ENCODE measurements at places on chromosomes 16 and 17.
A peak's percentile ranks its signal among the peaks of the same experiment; 100 is the strongest.

GRCh38 chr16:56988948-56989945 lies at the start of gene NLRC5:
Gene NLRC5, plus strand, starts transcription at chr16:56989557. Its CDS starts 31,156 bp downstream, at chr16:57020713.
- peak; percentile 89 for DNase-seq

- DNase-seq = no peak
These were observed 89.8 kb downstream of the CYB561 start for GRCh38 chr17:63356337-63356757.

GRCh38 chr16:66115373-66115772 lies 251.1 kb upstream of the CDH5 start:
- no peak for DNase-seq

- DNase-seq = no peak
These were observed 66.3 kb upstream of the CDH8 start for GRCh38 chr16:62102588-62102987.

DNA sequence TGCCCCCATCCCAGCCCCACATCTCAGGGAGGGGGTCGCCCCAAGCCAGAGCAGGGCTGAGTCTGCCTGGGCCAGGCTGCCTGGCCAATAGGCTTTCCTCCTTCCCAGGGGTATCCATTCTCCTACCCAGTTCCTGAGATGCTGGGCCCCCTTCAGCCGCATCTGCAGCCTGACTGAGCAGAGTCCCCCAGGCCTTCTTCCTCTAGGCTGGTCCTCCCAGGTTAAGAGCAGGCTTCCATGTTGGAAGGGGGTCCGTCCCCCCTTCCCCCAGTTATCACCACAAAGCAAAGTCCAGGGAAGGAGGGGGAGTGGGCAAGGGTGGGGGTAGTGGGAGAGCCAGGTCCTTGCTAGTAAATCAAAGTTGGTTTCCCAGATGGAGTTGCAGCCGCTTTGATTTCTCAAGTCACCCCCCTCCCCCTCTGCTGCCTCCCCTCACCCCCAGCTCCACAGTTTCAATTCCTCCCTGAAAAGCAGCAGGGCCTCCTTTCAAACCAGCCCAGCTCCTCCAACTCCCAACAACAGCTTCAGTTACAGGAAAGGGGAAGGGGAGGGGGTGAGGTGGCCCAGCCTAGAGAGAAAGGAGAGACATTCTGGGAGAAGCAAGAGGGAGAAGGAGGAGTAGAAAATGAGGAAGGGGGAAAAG lies 9.5 kb upstream of the FZD2 start:
- DNase-seq = no peak

DNA sequence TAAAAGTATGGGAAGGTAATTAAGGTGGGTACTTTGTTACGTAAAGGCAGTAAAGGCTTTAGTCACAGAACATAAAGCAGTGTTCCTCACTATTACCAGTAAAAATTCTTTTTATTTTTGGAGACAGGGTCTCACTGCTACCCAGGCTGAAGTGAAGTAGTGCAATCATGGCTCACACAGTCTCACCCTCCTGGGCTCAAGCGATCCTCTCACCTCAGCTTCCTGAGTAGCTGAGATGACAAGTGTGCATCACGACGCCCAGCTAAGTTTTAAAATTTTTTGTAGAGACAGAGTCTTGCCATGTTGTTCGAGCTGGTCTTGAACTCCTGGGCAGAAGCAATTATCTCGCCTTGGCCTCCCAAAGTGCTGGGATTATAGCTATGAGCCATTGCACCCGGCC lies 80.5 kb downstream of the CREBBP start:
- no peak for DNase-seq

DNA sequence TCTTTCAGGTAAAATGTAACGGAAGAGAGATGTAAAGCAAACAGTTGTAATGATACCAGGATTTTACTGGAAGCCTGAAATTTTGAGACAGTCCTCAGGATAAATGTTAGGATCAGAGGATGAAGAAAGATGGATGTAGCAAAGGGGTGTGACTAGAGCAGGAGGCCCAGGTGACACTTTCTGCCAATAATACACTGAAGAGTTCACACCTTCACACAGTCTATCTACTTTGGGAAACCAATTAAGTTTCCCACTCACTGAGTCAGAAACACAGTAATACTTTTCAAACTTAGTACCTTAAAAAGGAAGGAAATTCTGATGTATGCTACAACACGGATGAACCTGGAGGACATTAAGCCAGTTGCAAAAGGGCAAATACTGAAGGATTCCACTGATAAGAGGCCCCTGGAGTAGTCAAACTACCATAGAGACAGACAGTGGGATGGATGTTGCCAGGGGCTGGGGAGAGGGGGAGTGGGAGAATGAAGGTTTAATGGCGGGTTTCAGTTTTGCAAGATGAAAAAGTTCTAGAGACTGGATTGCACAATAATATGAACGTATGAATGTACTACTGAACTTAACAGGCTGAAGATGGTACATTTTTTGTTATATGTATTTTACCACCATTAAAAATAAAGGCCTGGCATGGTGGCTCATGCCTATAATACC lies 62.3 kb downstream of the CYTH1 start:
- no peak for DNase-seq

DNA sequence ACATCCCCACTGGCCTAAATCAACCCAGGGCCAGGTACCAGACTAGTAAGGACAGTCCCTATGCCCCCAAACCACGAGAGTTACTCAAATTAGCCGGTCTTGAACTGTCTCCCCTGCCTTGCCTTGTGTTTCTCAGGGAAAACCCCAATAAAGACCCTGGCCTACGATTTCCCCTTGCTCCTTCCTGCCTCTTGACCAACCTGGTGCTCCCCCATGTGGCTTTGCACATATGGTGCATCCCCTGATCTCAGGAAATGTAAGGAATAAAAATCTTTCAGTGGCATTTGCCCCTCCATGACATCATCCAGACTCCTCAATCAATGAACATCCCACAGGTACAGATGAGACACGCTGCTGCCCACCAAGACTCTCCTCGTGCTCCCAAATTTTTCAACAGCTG lies 87.9 kb downstream of the ZNF18 start:
- DNase-seq = no peak

GRCh38 chr17:66951605-66951953 lies 12.9 kb upstream of the CACNG4 start:
- DNase-seq = no peak

DNA sequence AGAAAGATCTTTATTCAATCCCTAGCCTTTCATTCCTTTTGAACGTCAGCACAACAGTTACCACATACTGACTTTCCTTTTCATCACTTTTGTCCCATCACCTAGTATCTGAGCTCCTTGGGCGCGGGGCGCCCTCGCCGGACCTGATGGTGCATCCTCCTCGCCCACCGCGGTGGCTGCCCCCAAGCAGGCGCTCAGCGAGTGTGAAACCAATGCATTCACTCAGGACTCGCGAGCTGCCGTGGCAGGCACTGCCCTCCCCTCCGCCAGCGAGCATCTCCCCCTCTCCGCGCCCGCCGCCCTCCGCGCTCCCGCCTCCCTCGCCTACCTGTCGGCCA lies 756 bp downstream of the KLHL11 start:
- DNase-seq = no peak

GRCh38 chr16:89241187-89242007 lies 23.9 kb downstream of the ZNF778 start:
- DNase-seq = peak; percentile 54
